ENCODE measurements at places on chromosomes 16 and 17.

GRCh38 chr17:81212365-81212764 is 10.4 kb downstream of the CEP131 start:
- no peak for DNase-seq

DNA sequence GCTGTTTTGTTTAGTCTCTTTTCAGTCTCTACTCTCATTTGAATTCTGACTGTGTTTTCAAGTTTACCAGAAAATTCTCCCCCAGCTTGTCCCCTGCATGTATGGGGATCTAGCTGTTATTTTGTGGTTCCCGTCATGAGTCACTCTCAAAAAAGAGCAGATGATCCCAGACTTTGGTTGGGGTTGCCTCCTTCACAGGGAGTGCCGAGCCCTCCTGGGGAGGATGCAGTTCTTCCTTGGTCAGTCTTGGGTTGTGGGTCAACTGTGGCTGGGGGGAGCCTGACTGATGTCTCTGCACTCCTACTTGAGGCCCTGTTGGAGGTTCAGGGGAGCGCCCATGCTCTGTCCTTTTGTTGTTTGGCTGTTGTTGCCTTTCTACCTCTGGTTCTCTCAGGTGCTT is 37.7 kb downstream of the EPN2 start:
- DNase-seq = peak; percentile 28

GRCh38 chr17:68777856-68778694 is 176.9 kb upstream of the FAM20A start:
- no peak for DNase-seq

- no peak for DNase-seq
These were observed 50.7 kb upstream of the ACSF3 start for GRCh38 chr16:89042711-89043551.

GRCh38 chr17:61848247-61848646 is 15.1 kb downstream of the BRIP1 start:
- no peak for DNase-seq

GRCh38 chr16:67357561-67357960 is 30.9 kb downstream of the LRRC36 start:
- no peak for DNase-seq

DNA sequence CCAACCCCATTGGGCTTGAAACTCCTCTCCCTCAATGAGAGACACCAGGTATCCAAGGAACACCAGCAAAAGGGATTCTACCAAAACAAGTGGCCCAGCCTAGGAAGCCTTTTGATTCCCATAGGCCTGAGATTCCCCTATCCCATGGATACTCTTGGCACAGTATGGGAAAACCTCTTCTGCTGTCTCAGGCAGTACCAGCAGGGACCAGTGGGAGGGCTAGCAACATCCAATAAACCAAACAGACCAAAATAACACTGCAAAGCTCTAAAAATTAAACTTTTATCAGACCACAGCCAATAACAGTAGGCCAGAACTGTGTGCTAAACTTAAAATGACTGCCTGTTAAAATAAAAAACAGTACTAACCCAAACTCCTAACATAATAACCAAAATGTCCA is 153.9 kb upstream of the CES5A start:
- DNase-seq = no peak

DNA sequence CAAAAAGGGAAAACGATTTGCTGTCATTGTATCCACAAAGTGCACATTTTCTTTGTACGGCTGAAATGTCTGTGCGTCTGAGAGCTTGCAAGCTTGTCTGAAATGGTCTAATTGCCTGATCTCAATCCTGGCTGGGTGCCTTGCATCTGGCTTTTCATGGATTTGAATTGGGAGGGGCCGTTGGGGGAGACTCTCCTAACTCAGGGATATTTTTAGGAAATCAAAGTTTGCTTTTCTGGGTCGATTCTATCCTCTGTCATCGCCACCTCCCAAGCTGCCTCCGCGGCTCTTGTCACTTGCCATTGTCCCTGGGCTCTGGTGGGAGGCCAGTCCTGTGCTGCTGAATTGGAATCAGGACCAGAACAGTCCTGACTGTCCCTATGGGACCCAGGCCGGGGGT is 33.3 kb upstream of the MGAT5B start:
- DNase-seq = no peak

DNA sequence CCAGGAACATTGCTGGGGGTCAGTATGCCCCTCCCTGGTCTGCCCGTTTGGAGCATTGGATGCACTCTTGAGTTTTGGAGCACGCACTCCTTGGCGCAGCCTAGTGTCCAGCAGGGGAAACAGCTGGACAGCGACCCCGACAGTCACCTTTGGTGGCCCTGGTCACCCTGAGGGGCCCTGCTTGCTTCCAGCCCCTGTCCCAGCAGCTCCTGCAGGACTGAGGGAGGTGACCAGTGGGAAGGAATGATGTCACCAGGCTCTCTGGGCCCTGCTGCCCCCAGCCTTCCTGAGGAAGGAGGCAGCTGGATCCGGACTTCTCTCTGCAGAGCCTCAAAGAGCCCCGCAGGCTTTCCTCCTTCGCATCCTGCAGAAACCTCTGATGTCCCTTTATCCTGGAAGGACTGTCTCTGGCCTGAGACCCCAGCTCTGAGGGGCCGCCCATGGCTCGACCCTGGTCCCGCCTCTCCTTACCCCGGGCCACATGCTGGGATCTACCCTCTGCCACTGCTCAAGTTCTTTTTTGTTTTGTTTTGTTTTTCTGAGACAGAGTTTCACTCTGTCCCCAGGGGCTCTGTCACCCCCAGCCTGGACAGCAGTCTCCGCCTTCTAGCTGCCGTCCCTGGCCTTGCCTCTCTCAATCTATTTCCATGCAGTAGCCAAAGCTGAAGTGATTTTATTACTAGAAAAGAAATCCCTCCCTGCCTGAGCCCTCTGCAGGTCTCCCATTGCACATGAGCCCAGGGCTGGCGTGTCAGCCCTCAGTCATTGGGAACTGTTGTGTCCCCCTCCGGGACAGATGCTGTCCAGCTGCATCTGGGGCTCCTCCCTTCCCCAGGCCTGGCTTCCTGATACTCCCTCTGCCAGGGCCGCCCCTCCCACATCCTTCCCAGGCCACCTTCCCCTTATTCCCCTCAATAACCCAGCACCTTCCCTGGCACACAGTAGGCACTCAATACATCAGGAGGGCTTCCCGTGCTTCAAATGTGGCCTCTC is 11.6 kb downstream of the ZSCAN10 start:
- no peak for DNase-seq

DNA sequence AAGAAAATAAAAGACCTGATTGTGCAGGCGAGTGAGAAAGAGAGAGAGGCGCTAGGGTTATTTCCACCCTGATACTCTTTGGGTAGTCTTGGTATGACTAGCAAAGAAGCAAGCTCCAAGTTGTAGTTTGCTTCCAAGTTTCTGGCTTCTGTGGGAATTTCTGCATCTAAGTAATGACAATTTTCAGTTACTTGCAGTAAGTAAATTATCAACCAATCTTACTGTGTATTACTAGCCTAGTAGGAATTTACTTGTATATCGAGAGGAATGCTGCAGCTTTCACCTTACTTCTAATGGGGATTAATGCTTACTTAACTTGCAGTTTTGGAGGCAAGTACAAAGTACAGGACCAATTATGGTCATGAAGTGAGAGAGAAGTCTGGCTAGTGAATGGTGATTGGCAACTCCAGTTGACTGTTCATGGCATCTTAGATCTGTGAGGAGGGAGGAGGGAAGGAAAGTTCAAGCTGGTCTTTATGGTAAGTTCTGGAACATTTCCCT is 31.9 kb downstream of the TENT4B start:
- peak; percentile 86 for DNase-seq

DNA sequence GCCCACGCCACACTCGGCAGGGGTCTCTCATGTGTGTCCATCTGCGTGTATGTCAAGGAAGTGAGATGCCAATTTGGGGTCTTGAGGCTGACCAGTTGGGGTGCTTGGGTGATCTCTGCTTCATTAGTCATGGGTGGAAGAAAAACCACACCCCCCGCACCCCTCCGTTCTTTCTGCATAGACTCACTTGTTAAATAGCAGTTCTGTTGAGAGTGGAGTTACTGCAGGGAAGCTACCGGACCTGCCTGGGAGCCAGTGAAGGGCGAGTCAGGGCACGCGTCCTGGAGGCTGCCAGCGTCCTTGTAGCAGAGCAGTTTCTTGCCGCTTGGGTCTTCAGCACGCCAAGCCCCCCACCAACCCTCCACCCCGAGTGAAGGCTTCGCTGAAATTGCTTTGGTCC is 8.5 kb downstream of the SNN start:
- no peak for DNase-seq

GRCh38 chr17:54239291-54239690 is 416.6 kb downstream of the KIF2B start:
- DNase-seq = no peak

GRCh38 chr17:12627781-12628451 is 37.8 kb upstream of the MYOCD start:
- peak; percentile 78 for DNase-seq

- no peak for DNase-seq
These were observed 27.3 kb downstream of the ACSF3 start for GRCh38 chr16:89120921-89121351.

GRCh38 chr16:318628-319027 is 33.9 kb downstream of the AXIN1 start:
- DNase-seq = no peak

DNA sequence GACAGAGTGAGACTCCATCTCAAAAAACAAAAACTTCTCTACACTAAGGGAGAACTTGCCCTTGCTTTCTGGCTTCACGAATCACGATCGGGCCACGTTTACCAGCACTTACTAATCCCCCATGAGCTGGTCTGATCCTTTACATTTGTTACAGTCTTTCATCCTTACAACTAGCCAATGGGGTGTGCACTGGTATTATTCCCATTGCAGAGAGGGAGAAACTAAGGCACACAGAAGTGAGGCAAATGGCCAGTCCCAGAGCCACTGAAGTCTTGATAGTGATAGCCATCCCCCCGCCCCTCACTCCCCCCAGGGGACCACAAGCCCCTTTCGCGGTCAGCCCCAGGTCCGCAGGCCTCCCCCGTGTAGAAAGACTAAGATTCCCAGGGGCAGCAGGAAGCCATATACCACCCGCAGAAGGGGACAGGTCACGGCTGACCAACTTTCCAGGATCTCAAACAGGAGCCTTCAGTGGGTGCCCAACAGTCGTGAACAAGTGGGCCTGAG is 868 bp downstream of the NATD1 start:
- DNase-seq = no peak

DNA sequence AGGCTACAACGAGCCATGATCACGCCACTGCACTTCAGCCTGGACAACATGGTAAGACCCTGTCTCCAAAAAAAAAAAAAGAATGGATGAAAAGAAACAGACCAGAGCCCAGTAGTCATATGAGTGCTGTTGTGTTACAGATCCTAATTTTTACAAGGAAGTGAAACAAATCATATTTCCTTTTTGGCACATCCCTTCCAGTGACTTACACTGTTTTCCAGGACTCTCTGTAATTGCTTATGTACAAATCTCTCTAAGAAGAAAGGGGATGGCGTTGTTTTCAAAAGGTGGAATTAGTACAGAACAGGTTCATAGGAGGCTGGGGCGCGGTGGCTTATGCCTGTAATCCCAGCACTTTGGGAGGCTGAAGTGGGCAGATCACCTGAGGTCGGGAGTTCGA is 19.8 kb upstream of the ZNF594 start:
- no peak for DNase-seq

GRCh38 chr17:75834279-75834920 is 9.8 kb downstream of the UNC13D start:
- no peak for DNase-seq

GRCh38 chr16:66521252-66521713 is 28.6 kb downstream of the TK2 start:
- DNase-seq = no peak

DNA sequence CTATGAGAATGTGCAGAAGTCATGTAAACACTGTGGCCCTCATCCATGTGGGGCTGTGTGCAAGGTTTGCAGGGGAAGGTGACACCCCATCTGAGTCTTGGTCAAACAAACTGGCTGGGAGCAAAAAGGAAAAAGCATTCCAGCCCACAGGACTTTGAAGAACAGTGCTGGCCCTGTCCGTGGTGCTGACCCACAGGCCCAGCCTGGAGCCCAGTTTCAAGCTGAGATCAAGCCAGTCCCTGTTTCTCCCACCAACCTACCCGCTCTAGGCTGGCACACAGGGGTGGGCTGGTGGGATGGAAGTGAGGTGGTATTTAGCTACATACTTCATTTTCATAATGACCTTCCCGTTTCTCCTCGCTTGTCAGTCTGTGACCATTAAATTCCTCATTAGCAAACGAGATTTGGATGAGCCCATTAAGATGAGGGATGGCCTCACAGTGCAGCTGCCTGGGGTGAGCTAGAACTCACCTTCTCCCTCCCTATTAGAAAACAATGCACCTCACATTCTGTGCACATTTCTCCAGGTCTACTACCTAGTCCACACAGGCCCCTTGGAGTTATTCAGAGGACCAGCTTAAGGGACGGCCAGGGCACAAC is 12.6 kb upstream of the RPL38 start:
- no peak for DNase-seq

DNA sequence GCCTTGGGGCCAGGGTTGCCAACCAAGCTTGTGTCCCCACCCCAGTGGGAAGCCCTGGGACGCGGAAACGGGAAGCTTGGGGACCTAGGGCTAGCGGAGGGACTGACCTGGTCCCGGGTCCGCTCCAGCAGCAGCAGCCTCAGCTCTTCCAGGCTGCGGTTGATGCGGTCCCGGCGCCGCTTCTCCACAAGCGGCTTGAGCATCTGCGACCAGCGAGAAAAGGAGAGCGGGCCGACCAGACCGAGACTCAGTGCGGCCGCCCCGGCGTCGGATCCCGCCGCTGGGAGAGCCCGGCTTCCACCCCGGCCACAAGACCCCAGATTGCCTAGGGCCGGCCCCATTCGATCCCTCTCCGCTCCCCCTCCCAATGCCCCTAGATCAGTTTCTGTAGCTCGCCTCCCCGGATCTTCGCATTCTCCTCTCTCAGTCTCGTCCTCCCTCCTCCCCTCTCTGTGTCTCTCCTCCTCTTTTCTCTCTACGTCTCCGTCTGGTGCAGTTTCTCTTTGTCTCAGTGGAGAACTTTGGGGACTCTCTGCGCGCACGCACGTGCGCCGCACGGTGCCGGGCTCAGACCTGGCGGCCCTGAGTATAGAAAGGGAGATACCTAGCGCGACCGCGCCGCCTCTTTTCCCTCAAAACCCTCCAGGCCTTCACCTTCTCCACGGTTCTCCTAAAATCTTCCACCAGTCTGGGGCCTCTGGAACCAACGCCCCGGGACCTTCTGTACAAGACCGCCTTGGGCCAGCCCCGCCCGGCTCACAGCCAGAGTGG is 797 bp downstream of the HES7 start:
- peak; percentile 36 for DNase-seq

Data from fibroblast of skin of right biceps (primary cell).